ENCODE measurements at places on chromosomes 5 and 9. TPM values are rescaled to one million over a fixed set of nuclear protein-coding genes. Genes with fewer than 3 reads are reported as not detected.

GRCh38 chr5:173984218-173984617 is 4.8 kb upstream of the C5orf47 start:
- peaks cover 6% of the 10 kb centered on the region for H3K4me1 ChIP-seq
- no peak for DNase-seq
- no peak overlapping the region for H3K4me3 ChIP-seq
- no peaks in the 10 kb centered on the region for H3K36me3 ChIP-seq
- no peak overlapping the region for H3K27ac ChIP-seq
- no peaks in the 10 kb centered on the region for H3K27me3 ChIP-seq

- H3K36me3 ChIP-seq, result no peaks in the 10 kb centered on the region
- H3K27me3 ChIP-seq, result no peaks in the 10 kb centered on the region
- no peak overlapping the region for H3K27ac ChIP-seq
- DNase-seq, result no peak
- no peak overlapping the region for H3K4me3 ChIP-seq
These were observed 40.9 kb upstream of the APC start for GRCh38 chr5:112696786-112697185.

The SPINK13 gene
- total RNA-seq, result not detected

The ZNF483 gene
- 92.8 TPM for total RNA-seq

The IL9 gene
- not detected for total RNA-seq

Measured in spinal cord (tissue), 10 donors.